GM18507 (cell line): ENCODE measurements at places on chromosomes 16 and 17.
A peak's percentile ranks its signal among the peaks of the same experiment; 100 is the strongest.

DNA sequence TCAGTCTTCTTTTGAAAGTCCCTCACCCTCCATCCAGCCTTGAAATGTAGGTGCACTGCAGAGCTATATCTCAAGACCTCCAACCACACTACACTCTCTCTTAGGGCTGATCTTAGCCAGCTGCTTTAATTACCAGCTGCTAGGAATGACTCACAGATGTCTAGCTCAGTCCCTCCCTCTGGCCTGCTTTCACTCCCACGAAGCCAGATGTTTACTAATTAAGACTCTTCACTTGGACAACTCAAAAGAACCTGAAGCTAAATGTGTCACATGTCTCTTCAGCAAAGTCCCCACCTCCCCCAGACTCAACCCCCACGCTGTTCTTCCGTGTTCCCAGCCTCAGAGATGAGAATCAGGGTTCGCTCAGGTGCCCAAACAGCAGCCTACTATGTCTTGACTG is 2.6 kb downstream of the GTF3C1 start:
- DNase-seq, result no peak

GRCh38 chr17:58533616-58534188 is 19.3 kb upstream of the MTMR4 start:
- DNase-seq, result no peak

GRCh38 chr16:57911743-57912142 is 59.2 kb downstream of the CNGB1 start:
- no peak for DNase-seq

- DNase-seq, result no peak
Measured at GRCh38 chr17:4199818-4200402, 56.9 kb downstream of the CYB5D2 start.

- DNase-seq, result no peak
Measured at GRCh38 chr17:70017112-70017511, 57.9 kb upstream of the KCNJ16 start.

- no peak for DNase-seq
Measured at GRCh38 chr17:49554694-49555494, 20.8 kb upstream of the NXPH3 start.

- no peak for DNase-seq
Measured at GRCh38 chr17:2111691-2112090, 56.8 kb downstream of the HIC1 start.

DNA sequence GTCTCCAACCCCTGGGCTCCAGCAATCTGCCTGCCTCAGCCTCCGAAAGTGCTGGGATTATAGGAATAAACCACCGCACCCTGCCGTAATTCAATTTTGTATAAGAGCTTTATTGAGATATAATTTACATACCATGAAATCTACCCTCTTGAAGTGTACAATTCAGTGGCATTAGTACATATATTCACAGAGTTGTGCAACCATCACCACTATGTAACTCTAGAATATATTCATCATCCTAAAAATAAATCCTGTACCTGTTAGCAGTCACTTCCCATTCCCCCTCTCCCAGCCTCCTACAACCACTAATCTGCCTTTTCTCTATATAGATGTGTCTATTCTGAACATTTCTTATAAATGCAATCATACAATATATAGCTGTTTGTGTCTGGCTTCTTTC is 26.1 kb downstream of the TOM1L2 start:
- no peak for DNase-seq

- DNase-seq, result no peak
Measured at GRCh38 chr16:685967-686366, 1.8 kb upstream of the JMJD8 start.

DNA sequence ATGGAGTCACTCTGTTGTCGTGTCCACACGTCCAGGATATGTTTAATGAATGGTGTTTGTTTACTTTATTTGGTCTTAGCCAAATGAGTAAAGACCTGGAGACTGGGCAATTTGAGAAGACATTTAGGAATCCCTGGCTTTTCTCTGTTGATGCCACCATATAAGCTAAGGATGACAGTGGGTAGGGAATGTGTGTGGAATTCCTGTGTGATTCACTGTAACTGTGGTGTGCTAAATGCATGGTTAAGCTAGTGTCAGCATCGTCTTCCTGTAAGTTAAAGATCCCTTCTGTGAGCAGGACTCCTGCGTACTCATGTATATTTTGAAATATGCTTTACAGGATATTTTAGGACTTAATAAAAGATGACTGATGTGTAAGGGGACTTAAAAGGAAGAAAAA is 26.4 kb downstream of the GOSR1 start:
- no peak for DNase-seq

- DNase-seq, result no peak
Measured at GRCh38 chr17:63695889-63696288, 4.0 kb downstream of the LIMD2 start.

- no peak for DNase-seq
Measured at GRCh38 chr17:7471729-7472128, 7.7 kb downstream of the ZBTB4 start.

GRCh38 chr16:11032922-11033291 is 88.5 kb downstream of the CLEC16A start:
- DNase-seq, result no peak

DNA sequence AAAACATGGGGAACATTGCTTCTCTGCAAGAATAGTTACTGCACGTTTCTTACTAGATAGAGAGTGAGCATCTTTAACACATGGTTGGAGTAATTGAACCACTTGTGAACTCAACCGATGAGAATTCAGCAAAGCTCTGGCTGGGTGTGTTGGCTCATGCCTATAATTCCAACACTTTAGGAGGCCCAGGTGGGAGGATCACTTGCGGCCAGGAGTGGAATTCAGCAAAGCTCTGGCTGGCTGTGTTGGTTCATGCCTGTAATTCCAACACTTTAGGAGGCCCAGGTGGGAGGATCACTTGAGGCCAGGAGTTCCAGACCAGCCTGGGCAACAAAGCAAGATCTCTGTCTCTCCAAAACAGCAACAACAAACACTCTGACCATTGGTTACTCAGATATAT is 865.9 kb downstream of the KCNJ2 start:
- DNase-seq, result no peak

DNA sequence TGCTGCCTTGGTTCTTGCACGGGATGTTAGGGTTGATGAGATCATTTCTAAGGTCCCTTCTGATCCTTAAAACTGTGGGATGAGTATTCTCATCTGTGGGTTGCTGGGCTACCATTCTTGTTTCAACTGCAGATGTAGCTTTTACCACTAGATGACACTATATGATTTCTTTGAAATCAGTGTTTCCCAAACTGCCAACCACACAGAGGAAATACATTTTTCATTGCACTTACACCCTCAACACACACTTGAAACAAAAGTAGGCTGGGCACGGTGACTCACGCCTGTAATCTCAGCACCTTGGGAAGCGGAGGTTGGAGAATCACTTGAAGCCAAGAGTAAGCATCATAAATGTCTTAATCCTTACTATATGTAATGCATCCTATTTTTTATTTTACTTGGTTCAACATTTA is 15.3 kb downstream of the LCMT1 start:
- no peak for DNase-seq

- no peak for DNase-seq
Measured at GRCh38 chr16:73037331-73037745, 10.6 kb downstream of the ZFHX3 start.

GRCh38 chr16:491220-491919 is 36.1 kb upstream of the CAPN15 start:
- no peak for DNase-seq

GRCh38 chr16:35195173-35195863 is 1735.9 kb downstream of the TP53TG3F start:
- no peak for DNase-seq

DNA sequence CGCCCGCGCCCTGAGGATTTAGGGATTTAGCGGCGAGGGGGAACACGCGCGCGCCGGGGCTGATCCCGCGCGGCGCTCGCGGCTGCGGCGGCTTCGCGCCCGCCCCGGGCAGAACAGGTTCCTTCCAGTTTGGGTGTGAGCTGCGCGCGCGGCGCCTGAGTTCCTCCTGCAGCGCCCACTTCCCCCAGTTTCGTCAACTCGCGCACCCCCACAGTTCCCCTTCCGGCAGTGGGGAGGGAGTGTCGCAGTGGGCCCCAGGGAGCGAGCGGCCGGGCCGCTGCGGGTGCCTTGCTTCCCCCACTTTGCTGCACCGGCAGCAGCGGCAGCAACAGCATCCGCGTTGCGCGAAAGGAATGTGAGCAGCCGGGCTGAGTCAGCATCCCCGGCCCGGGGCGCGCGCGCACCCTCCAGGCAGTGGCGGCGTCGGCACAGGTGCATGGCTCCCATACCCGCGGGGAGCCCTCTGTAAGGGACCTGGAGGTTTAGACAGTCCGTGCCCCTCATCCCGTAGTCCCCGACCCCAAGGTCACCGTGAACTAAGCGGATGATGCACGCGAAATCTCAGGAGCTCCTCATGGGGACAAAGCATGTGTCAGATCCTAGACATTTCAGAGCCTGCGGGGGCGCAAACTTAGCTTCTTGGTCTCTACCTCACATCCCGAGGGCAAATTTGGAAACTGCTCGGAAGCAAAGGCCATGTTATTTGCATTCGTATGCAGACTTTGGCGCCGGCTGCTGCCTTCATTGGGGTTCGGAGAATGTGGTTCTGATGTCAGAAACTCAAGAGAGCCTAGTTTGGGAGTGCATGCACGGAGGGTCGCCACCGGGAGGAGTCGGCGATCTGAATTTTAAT is 767 bp downstream of the ARSG start:
- peak; percentile 85 for DNase-seq

DNA sequence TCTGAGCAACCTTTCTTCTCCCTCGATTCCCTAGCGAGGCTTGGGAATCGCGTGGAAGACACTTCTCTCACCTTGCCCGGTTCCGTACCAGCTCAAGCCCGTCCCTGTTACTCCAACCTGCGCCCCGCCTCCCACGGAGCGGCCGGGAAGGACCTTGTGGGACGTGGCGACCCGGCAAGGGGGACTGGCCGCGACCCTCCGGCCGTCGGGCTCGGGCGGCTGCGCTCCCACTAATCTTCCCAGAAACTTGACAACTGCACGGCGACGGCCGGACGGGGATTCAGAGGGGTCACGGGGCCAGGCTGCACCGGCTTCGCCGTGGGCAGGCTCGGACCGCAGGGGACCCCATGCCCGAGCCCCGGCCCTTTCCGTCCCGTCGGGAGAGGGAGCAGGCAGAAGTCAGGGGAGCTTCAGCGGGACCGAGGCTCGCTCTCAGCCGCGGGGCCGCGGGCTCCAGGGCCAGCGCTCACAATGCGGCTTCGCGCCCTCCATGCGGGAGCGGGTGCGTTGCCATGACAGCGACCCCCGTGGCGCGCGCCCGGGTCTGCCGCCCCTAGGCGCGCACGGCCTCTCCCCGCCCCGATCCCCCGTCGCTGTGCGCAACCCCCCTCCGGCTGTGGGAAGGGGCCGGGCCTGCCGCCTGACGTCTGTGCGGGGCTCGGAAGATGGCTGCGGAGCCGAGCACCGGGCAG is at the start of gene SGSM2:
TSS of gene SGSM2 (plus strand) at position 650 of the 692 bp plus-strand sequence. CDS start 188 bp downstream, outside the sequence.
- DNase-seq, result peak; percentile 60

DNA sequence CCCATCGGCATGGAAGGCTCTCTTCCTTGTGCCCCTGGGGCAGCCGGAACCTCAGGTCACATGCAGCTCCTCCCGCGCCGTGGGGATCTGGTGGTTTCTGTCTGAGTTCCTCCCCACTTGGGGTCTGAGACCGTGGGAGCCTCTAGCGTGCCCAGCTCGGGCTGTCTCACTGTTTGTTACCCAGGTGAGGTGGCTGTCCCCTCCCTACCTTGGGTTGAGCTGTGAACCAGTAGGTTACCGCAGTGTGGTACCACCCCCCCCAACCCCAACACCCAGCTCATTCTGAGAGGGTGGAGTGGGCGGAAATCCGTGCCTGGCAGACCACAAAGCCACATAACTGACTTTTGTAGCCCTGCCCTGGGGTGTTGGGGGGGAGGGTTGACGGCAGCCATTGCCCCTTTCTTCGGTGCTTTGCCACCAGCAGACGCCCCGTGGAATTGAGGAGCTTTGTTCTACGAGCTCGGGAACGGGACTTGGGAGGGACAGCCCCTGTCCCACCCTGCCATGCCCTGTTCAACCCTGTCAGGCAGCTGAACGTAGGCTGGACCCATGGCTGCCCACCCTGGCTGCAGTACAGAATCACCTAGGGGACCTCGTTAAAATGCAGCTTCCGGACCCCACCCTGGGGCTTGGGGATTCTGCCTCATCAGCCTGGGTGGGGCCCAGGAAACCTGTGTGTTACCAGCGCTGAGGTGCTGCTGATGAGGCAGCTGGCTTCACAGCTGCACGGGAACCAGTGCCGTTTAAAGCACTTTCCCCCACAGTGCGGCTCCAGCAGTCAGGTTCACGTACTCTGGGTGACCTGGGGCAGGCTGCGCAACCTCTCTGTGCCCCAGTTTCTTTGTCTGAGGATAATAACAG is 18.5 kb downstream of the RAP1GAP2 start:
- peak; percentile 60 for DNase-seq
